ENCODE measurements at places on chromosomes 2 and 18. TPM values are rescaled to one million over a fixed set of nuclear protein-coding genes. Genes with fewer than 3 reads are reported as not detected.

ANKRD29 gene
- polyA plus RNA-seq = 0.93 TPM

SERPINB4 gene
- not detected for polyA plus RNA-seq

C2orf15 gene
- 12.8 TPM for polyA plus RNA-seq

MGAT4A gene
- polyA plus RNA-seq = 33.4 TPM

ANKRD62 gene
- 0.10 TPM for polyA plus RNA-seq

All from left kidney (tissue), 8 donors.